ENCODE measurements at places on chromosomes 4 and X.

DNA sequence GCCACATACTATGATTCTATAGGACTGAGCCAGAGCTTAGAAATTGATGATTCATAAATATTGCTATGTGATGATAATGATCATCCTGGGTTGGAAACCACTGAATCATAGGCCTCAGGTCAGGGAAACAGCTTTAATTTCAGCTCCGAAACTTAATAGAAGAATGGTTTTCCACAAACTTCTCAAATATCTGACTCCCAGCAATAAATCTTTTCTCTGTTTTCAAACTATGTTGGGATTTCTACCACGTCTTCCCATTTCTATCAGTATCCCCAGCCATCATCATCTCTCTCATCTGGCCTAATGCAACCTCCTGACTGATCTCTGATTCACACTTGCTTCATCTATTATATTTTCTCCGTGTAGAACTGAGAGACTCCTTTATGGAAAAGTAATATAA is 521.8 kb upstream of the AGA start:
- DNase-seq, result no peak

GRCh38 chrX:150975655-150976390 is 7.3 kb upstream of the HMGB3 start:
- DNase-seq, result no peak

DNA sequence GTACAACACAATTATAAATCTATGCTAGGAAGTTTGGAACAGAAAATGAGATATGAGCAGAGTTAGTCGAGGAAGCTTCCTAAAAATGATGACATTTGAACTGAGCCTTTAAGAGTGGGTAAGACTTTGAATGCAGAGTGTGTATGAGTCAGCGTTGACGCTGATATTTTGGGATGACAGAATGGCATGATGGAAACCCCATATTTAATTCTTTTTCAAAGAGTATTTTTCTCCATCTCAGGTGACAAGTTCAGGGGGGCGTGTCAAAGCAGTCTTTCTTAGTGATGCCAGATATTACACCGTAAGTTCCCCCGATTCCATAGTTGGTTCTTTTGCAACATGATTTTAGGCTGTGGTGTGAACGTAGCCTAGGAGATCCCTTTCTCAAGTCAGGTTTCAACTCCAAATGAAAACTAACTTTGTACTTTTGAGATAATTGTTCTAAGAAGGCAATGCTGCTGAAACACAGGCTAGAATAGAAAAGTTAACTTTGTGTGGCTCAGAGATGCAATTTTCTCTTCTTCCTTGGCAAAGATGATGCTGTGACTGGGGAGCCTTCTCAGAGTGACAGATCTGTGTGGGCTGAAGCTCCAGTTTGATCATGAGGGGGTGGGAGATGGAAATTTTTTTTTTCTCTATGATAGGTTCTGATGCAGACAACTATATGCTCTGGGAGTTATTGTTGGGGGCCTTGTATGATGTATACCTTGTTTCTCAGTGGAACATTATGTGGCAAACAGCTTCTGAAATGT is 59.2 kb downstream of the GLUD2 start:
- DNase-seq, result no peak

DNA sequence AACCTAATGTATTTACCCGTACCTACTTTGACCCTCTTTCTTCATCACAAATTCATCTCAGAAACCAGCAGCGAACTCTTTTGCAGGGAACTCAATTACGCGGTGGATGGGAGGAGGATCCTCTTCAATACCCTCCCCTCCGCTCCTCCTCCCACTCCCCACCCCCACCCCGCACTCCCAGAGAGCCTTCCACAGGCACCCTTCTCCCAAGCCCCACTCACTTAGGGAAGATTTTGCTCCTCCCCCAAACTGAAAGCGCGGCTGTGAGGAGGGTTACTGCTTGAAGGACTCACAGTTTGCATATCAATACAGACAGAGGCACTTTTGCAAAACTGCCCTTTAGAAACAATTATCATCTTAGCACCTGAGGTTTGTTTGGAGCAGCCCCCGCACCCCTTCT is 960 bp upstream of the IL1RAPL1 start:
- no peak for DNase-seq

DNA sequence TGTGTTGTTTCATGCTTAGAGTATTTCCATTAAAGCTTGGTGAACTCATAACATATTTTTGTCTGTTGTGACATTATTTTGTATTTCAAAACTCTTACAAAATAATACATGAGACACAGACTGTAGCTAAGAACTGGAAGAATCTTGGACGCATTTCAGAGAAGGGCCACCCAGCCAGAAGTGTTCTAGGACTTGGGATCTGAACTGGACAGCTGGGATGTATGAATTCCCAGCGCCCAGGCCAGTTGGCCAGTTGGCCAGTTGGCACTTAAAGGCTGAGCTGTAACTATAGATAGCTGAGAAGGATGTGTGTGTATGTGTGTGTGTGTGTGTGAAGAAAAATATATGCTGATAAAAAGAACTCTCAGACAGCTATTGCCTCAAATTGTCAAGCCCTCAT is 193.4 kb upstream of the GPR101 start:
- DNase-seq, result no peak

DNA sequence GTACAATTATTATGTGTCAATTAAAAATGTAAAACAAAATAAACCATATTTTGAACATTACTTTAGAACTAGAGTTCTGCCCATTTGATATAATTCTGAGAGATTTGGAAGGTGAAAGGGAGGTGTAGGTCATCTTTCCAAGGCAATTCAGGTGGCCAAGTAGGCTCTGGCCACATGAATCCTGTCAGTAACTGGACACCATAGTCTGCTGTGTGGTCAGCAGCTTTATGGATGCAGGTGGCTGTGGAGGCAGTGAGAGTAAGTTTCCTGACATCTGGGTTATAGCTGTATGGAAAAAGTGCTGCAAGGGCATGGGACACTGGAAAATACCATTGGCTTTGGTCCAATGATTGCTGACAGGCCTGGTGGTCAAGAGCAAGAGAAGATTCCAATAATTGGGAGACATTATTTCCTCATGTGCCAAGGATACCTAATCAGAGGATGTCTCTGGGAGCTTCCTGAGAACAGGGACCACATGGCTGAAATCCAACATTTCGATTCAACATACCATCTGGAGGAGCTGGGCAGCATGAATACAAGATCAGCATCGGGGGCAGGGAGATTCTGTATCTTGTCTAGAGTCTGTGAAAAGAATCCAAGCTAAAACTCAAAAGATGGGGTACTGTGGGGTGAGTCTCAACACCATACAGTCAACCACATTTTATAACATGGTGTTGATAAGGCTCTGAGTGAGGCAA is 523.1 kb downstream of the MID1IP1 start:
- DNase-seq, result no peak

- DNase-seq, result no peak
These were observed 89.3 kb downstream of the FHDC1 start for GRCh38 chr4:153025406-153025805.

DNA sequence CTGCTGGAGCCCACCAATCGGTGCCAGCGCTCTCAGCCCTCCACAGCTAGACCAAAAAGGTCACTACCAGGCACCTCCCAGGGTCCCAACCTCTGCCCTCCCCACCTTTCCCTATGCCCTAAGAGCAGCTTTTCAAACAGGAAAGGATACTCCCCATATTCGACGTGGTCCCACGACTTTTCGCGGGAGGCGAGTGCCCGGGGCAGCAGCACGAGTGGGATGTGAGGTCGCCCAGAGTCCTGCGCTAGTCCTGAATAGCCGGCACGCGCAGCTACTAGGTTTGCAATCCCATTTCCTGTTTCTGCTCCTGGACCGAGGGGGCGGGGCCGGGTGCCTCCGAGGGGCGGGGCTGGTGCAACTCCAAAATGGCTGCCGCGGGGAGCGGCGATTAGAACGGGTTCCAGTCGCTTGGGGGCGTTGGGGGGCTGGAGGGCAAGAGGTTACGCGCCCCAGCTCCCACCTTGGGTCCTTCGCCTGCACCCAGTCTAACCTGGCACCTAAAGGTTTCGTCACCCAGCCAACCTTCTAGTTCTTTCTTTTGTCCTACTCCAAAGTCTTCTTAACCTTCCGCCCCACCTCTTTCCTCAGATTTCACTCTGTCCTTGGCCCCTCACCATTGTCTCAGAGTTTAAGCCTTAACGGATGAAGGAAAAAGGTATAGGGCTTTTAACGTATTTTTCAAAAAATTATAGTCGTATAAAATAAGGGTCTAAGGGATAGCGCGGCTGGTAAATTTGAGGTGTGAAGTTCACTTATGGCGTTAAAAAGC is 85.0 kb upstream of the TENT5D start:
- peak; percentile 1 for DNase-seq

DNA sequence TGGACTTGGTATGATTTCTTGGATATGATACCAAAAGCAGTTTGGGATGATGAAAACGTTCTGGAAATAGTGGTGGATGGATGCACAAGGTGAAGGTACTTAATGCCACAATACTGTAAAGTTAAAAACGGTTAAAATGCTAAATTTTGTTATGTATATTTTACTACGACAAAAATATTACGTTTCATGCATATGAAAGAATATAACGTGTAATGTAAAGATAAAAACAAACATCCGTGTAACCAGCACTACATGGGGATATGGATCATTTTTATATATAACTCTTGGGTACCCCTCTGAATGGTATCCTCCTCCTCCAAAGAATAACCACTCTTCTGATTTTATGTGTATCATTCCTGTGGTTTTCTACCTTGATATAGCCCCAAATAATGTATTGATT is 862 bp upstream of the CENPU start:
- DNase-seq, result no peak

- no peak for DNase-seq
These were observed 156.5 kb upstream of the ZCCHC13 start for GRCh38 chrX:74147439-74147838.

DNA sequence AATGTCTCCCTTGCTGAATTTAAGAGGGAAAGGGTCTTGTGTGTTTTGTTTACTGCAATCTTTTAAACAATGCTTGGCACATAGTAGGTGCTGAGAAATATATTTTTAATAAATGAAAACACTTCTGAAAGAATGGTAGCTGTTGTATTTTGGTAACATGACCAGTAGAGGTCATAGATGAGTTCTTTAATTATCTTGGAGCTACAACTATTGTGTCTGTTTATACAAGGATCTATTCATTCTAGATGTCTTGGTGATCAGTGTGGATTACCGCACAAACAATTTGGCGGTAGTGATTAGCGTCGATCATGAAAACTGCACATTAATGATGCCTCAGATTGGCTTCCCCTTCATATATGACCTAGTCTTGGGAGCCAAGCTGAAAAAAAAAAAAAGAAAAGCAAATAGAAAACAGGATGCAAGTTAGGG is 21.4 kb upstream of the SCRG1 start:
- no peak for DNase-seq

GRCh38 chr4:93831716-93832496 is 3.4 kb downstream of the ATOH1 start:
- no peak for DNase-seq

DNA sequence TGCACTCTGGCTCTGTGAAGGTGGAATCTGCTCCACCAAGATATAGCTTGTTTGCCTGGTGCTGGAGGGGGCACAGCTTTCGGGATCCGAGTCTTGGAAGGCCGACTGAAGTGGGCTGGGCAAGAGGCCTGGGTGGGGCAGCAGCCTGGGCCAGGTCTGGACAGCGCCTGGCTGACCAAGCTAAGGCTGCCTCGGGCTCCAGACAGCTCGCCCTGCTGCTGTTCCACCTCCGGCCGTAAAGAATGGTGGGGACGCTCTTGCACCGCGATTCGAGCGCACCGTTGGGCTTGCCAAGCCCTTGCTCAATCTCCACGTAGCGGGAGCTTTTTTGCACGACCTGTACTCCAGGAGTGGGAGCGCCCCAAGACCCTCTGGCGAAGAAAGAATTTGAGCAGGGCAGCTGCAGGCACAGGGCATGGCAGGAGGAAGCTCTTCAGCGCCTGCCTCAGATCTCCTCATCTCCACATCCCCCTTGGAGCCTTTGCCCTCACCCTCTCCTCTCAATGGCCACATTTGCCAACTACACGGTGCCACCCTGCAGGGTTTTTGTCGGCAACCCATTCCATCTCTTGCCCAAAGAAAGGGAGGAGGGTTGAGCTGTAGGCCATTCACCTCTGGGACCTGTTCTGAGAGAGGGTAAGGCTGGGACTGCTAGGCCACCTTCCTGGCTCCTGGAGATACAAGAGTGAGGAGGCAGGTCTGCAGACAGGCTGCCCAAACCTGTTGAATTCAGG is 18.9 kb downstream of the CNGA2 start:
- no peak for DNase-seq

GRCh38 chr4:71368906-71369305 is 30.1 kb downstream of the SLC4A4 start:
- DNase-seq, result no peak

GRCh38 chr4:184848510-184848909 is 22.7 kb upstream of the ACSL1 start:
- DNase-seq, result no peak

DNA sequence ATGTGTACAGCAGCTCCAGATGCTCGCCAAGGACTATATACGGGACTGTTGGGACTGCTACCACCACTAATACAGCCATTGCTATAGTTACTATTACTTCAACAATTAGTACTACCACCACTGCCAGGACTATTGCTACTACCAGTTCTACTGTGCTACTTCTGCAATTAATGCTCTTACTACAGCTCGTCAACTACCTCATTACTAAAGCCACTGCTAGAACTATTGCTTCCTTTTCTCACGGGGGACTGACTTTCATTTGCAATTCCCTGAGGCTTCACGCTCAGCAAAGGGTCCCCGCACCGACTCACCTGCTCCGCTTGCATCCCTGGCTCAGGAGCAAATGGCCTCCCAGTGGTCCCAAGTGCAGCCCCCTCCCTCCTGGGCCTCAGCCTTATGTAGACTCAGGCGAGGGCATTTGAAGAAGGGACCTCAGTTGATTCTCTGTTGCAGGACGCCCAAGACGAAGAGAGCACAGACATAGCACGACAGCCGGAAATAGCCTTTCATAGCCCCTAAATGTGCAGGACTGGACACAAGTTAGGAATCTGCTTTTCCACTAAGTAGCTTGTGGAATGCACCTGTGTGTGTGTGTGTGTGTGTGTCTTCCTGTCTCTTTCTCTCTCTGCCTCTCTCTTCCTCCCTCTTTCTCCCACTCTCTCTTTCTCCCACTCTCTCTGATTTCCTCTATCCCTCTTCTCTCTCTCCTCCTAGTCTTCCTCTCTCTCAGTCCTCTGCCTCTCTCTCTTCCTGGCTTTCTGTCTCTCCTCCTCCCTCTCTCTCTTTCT is 294.8 kb downstream of the ASMT start:
- no peak for DNase-seq

DNA sequence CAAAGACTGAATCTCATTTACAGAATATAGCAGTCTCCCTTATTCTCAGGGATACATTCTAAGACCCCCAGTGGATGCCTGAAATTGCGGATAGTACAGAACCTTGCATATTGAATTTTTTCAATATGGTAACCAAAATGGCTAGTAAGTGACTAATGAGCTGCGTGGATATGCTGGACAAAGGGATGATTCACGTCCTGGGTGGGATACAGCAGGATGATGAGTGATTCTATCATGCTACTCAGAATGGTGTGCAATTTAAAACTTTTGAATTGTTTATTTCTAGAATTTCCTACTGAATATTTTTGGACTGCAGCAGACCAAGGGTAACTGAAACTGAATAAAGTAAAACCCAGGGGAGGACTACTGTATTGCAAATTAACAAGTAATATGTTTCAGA is 66.7 kb downstream of the STAG2 start:
- no peak for DNase-seq

DNA sequence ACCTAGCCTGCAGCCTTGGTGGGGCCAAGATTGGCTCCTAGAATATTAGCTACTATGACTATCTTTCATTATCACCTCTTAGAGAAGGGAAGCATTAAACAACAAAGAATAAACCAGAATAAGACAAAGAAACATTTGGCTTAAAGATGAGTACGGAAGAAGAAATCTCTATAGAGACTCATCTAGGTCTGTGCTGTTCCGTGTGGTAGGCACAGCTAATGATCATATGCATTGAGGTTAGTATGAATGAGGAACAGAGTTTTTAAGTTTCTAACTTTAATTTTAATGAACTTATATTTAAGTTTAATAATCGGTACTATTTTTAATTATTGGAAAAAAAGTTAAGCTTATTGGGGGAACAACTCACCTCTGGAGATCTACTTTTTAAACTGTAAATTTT is 24.6 kb downstream of the ARHGAP24 start:
- no peak for DNase-seq
